Hepatocyte (in vitro differentiated cells): ENCODE measurements at places on chromosomes 12 and 14.

DNA sequence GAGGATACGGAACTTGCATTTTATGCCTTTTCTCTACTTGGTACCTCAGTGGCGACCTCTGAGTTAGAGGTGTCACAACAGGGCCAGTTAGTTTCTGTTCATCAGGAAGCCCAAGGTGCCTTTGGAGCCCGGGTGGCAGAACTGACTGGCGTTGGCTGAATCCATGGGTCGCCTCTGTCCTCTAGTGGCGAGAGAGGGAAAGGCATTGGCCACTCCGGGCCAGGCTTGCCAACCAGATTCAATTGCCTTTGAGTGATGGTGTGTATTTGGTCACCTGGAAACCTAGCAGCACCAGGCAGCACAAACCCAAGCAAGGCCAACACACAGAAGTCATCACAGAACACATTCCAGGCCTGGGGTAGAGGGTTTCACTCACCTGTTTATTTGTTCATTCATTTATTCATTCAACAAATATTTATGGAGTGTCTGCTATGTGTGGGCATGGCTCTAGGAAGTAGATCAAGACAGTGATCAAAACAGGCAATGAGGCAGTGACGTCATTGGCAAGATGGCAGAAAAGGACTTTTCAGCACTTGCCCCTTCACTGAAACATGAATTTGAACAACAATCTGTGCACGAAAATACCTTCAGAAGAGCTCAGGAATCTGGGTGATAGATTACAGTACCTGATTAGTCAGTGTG, 40.5 kb upstream of the KCNA5 start:
- DNase-seq: peak; percentile 86

DNA sequence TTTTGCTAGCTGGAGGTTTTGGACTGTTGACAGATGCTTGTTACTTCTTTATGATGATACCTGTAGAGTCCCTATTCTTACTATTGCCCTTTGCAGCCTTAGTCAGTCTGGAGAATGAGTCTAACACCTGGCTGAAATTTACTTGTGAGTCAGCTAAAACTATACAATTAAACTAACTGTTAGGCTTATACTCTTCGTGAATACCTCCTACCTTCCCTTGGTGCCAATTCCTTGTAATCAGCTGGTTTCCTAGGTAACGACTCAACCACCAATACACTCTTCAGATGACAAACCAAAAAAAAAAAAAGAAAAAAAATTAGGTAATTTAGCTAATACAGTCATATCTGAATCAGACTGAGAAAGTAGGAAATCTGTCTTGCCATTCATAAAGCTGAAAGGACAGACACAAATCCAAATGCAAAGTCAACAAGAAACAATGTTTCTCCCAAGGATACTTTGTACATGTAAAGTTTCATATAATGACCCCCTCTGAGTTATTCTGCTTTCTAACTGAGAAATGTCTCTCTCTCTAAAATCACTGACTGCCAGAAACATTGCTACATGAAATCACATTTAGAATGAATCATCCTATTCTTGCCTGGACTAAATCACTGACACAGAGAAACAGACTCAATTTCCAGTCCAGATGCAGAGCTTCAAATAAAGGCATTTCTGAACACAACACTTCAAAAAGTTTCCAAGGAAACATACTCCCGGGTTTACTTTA, 56.5 kb upstream of the CDKL1 start:
- peak; percentile 8 for DNase-seq

GRCh38 chr12:15356951-15357364, 34.6 kb downstream of the PTPRO start:
- DNase-seq: no peak

DNA sequence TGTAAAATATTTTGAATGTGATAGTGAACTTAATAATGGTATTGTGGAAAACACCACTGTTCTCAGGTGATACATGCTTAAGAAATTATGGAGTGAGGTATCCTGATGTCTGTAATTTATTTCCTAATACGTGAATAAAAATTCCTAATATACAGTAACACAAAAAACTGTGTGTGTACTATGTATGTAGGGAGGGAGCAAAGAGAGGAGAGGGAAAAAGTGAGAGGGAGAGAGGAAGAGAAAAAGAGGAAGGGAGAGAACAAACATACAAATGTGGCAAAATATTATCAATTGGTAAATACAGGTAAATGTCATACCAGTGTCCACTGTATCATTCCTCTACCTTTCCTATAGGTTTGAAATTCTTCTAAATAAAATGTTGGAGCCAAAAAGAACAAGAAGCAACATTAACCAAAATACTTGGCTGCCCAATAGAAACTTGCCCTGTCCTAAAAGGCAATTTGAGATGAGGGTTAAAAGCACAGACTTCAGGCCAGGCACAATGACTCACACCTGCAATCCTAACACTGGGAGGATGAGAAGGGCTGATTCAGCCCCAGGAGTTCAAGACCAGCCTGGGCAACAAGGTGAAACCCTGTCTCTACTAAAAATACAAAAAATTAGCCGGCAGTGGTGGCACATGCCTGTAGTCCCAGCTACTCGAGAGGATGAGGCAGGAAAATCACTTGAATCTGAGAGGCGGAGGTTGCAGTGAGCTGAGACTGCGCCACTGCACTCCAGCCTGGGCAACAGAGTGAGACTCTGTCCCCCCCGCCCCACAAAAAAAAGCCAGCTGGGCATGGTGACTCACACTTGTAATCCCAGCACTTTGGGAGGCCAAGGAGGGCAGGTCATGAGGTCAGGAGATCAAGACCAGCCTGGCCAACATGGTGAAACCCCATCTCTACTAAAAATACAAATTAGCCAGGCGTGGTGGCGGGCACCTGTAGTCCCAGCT, 14.5 kb downstream of the R3HDM2 start:
- no peak for DNase-seq

DNA sequence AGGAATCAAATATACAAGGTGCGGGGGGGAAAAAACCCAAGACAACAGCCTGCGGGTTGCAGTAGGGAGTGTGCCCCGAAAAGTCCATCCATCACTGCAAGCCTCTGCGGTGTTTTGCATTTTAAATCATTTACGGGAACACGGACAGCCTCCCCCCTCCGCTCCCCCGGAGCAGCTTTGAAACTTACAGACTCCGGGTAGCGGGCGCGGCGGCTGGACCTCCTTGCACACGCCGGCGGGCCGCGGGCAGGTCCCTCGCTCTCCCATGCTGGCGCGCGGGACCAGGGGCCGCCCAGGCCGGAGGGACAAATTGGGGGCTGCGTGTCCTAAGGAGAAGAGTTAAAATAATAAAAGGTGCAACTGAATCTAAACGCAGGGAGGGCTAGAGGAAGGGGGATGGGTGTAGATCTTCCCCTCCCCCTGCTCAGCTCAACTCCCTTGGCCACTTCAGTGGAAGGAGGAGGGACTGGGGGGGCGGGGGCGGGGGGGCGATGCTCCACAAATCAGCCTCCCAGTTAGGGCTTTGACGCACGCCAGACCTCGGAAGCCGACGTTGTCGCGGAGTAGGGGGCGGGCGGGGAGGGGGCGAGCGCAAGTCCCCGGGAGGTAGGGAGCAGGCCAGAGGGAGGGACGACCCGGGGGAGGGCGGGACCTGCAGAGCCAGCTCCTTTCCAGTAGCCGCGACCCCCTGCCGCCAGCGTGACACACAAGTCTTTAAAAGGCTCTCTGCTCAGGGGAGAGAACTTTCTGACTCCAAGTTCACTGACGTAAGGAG, at the start of gene KCNJ8:
Gene KCNJ8, minus strand, starts transcription at position 349 of the 775 bp plus-strand sequence. CDS start 1,090 bp downstream, outside the sequence.
- peak; percentile 62 for DNase-seq

GRCh38 chr14:28382444-28383190, 384.0 kb upstream of the FOXG1 start:
- peak; percentile 27 for DNase-seq

- DNase-seq: no peak
These were observed 1.2 kb upstream of the SIX1 start for GRCh38 chr14:60650373-60650961.

- DNase-seq: peak; percentile 50
These were observed 29.0 kb upstream of the SMUG1 start for GRCh38 chr12:54217774-54218241.

GRCh38 chr12:49811136-49811535, 17.1 kb downstream of the NCKAP5L start:
- no peak for DNase-seq

GRCh38 chr12:14946861-14947260, 8.5 kb upstream of the ERP27 start:
- DNase-seq: no peak
